ENCODE measurements at places on chromosomes 4 and X.

DNA sequence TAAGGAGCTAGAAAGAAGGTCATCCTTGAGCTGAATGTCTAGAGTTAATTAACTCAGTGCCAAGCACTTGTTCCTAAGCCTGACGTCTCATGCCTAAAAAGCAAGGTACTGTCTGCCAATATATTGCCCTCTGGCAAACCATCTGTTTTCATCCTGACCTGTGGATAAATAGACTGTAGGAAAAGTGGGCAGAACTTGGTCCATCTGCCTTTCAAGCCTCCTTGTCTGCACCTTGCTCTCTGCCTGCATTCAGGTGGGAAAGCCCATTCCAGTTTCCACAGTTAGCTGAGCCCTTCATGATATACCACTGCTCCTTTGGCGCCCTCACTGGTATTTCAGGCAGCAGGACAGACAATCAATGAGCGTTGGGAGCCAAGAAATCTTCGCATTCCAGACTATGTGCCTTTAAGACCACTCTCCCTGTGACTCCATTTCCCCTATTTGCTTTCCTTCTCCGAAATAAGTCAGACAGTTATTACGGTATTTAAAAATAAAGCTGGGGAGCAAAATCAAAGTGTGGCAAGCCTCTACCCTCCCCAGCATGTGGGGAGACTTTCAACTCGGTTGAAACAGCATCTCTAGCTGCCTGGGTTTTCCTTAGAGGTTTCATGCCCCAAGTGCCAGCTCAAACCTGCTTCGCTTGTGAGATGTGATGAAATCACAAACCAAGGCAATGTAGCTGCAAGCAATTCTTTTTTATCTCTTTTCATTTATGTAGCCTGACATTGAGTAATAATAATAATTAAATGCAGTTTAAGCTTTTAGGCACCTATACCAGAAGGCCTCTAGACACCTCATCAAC, 2.5 kb upstream of the CCDC149 start:
- no peak for DNase-seq

DNA sequence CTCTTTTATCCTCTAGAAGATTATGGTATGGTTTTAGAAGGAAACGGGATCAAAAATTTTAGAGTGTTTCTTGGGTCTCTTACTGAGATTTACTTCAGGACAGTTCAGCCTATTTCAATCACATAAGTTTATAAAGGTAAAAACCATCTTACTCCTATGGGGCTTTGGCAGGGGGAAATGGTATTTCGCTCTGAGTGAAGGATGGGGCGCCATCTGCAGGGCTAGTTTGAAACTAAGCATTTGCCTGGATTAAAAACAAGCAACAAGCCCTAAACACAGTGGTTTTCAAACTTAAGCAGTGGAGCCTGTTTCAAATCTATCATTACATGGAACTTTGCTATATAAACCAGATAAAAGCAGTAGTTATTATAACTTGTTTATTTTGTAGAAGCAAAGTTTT, 361.5 kb upstream of the FMR1 start:
- DNase-seq, result peak; percentile 20

- no peak for DNase-seq
These were observed 484.4 kb upstream of the NR3C2 start for GRCh38 chr4:148926276-148927260.

DNA sequence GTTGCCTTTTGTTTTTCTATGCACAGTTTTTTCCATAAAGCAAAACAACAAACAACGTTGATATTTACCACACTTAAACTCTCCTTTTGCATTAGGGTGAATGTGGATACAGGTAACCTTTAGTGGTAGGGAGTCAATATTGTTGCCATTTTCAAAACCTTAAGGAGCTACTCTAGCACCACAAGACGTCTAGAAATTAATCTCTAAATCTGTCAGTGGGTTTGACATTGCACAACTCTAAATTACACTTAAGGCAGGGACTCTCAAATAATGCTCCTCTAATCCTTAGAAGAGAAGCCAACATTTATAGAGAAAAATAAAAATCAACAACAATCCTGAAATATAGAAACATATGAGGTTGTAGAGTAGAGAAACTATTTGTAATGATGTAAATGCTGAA, 297.2 kb downstream of the UNC5C start:
- no peak for DNase-seq

GRCh38 chr4:74282926-74283325, 25.3 kb upstream of the EPGN start:
- no peak for DNase-seq

DNA sequence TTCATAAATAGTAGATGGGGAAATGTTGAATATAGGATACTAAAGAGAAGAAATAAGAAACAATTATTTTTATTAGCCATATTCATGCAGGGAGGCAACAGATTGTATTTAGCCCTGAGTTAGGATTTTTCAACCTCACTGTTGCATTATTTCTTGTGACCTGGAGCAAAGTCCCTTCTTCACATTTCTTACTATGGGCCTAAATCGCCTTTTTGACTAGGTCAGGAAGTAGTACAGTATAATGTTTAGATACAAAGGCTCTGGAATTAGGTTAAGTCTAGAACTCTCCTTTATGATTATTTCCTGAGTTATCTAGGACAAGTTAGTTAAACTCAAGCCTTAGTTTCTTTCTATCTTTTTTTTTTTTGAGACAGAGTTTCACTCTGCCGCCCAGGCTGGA, 88.0 kb downstream of the FRYL start:
- no peak for DNase-seq

DNA sequence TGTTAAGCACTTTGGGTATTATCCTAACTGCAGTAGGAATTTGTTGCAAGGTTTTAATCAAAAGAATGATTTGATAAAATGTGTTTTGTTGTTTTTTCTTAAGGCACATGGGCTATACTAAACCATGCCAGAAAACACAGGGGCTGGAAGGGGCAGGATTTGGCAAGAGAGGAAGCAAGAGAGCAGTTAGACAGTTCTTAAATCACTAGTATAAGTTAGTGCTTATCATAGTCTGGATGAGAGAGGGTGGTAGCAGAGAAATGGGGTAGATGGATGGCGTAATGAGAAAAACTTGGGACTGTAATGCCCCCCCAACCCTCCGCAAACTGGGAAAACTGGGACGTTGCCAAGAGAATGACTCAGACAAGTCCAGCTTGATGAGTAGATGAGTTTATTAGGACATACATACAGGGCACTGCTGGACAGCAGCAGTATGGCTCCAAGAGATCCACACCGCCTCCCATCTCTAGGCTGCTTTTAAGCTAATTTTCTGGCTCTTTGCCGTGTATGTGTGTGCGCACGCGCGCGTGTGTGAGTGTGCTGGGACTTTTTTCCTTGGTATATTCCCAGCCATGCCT, 151.5 kb downstream of the PDLIM5 start:
- DNase-seq, result no peak

GRCh38 chr4:5995901-5996623, 22.2 kb downstream of the C4orf50 start:
- DNase-seq, result no peak

DNA sequence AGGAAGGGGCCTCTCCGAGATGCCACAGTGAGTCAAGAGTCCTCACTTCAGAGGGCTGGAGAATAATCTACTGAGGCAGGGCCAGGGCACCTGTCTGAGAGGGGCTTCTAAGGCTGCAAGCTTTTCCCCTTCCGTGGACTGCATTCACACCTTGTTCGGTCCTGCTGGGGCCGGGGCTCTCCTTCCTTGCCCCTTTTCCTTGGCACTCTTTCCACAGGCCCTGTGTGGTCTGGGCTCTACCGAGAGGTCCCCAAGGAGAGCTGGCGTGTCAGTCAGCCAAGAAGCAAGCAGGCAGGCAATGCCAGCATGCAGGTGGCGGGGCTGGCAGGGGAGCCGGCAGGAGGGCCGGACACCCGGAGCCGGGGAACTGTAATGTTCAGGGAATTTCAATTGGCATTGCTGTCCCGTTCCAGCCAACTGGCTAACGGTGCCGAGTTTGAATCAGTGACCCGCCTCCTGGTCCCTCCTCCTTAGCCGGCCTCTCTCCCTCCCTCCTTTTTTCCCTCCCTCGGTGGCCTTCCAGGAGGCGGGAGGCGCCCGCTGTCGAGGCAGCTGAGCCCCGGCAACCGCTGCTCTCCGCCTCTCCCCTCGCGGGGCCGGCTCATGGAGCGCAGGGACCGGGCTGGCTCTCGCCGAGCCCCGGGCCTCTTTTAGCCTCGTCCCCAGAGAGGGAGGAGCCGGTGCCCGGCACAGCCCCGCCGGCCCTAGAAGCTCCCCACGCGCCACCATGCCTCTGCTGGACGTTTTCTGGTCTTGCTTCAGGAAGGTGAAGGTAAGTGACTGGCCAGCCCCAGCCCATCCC, at the start of gene STARD8:
STARD8 (plus strand) TSS at position 511 of the 802 bp plus-strand sequence; CDS start at position 728, 217 bp downstream.
- no peak for DNase-seq

DNA sequence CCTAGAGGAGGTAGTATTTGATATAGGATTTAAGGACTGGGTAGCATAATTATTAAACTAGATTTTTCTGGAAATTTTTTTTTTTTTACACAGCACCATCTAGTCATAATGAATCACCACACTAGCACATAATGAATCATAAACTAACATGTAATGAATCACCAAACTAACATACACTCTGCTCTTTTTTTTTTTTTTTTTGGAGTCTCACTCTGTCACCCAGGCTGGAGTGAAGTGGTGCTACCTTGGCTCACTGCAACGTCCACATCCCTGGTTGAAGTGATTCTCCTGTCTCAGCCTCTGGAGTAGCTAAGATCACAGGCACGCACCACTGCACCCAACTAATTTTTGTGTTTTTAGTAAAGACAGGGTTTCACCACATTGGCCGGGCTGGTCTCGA, 92.5 kb downstream of the FAM13A start:
- no peak for DNase-seq

GRCh38 chr4:143397335-143397734, 60.7 kb downstream of the GAB1 start:
- no peak for DNase-seq

GRCh38 chr4:104210420-104210819, 284.3 kb downstream of the CXXC4 start:
- no peak for DNase-seq

DNA sequence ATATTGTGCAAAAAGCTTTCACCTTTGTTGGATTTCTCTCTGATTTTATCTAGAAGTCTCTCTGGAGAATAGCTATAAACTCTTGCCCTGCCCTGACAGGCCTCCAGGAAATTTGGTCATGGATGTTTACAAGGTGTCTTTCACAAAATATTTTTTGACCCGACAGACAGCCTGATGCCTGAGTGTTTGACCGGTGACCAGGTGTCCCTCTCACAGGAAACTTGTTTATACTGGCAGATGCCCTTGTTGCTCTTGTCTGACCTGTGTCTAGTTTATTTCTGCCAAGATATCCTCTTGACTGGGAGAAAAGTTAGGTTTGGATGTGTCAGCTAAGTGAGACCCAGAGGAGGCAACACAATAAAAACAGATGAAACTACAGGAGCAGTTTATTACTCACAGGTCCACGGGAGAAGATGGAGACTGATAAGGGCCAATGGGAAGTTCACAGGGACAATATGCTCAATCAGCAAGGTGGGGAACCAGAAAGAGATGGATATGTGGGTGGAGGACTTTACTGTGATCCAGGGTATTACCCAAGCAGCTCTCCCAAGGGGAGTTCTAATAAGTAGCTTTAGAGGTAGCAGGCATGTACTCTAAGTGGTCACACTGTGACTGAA, 243.3 kb downstream of the ARAP2 start:
- no peak for DNase-seq

DNA sequence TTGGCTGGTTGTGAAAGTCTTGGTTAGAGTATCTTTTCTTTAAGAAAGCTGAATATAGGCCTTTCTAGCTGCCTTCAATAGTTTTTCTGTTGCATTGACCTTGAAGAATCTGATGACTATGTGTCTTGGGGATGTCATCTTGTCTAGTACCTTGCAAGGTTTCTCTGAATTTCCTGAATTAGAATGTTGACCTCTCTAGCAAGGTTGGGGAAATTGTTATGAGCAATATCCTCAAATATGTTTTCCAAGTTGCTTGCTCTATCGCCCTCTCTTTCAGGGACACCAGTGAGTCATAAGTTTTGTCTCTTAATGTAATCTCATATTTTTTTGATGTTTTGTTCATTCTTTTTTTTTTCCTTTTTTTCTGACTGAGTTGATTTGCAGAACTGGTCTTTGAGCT, 194.7 kb downstream of the RAB28 start:
- no peak for DNase-seq

GRCh38 chr4:182604953-182605352, 312.2 kb downstream of the DCTD start:
- no peak for DNase-seq

DNA sequence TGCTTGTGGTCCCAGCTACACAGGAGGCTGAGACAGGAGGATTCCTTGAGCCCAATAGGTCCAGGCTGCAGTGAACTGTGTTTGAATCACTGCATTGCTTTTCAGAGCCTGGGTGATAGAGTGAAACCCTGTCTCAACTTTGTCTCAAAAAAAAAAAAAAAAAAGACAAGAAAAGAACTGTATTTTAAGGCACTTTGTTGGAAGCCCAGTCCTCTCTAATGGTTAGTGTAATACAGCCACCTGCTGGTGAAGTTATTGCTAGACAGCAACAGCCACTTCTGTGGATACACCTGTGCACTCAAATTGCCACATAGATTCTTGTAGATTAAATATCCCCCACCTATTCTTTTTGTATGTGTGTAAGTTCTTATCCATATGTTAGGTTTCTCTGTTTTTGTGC, 10.1 kb upstream of the FGG start:
- peak; percentile 14 for DNase-seq

Data from NCI-H1694 treated with DMSO at 0.1 percent for 48 hours (cell line).